Bronchus fibroblast of lung (primary cell): ENCODE measurements at places on chromosomes 5 and 9. TPM values are rescaled to one million over a fixed set of nuclear protein-coding genes. Genes with fewer than 3 reads are reported as not detected.

The KIAA1958 gene
- total RNA-seq: 0.84 and 0.89 TPM in 2 replicates

The SNCB gene
- total RNA-seq: 0.34 TPM in 1 of 2 replicates, not detected in the other

The NKD2 gene
- 0.30 and 1.8 TPM in 2 replicates for total RNA-seq

The PRSS3 gene
- 1.3 and 3.7 TPM in 2 replicates for total RNA-seq

The IFNE gene
- 0.17 TPM in 1 of 2 replicates, not detected in the other for total RNA-seq

The STX17 gene
- total RNA-seq: 9.8 and 9.9 TPM in 2 replicates

The ZNF454 gene
- 0.84 and 1.2 TPM in 2 replicates for total RNA-seq

The ACTBL2 gene
- total RNA-seq: 0.15 and 0.34 TPM in 2 replicates

The STPG3 gene
- total RNA-seq: not detected in 2 replicates

The EQTN gene
- total RNA-seq: not detected in 2 replicates
